ENCODE measurements at places on chromosomes 1 and 21.

DNA sequence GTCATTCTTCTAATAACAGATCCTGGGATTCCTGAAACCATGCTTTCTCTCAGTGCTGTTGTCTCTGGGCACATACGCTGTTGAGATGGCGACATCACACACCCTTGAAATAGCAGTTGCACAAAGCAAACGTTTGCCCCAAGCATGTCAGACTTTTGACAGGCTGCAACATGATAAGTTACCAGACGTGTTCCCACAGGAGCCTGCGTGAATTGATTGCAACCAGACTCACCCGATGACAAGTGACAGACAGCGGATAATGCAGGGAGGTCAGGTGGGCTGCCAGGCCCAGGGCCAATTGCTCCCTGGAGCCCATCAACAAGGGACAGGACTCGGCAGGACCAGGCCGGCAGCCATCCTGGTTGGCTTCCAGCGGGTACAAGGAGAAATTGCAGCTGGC lies 310.9 kb downstream of the SIPA1L2 start:
- DNase-seq: no peak

- no peak for DNase-seq
Observed at GRCh38 chr1:33085332-33085731, 4.4 kb downstream of the AZIN2 start.

- DNase-seq: no peak
Observed at GRCh38 chr1:25569597-25570396, 26.4 kb downstream of the LDLRAP1 start.

- DNase-seq: no peak
Observed at GRCh38 chr21:41651406-41651805, 115.4 kb downstream of the RIPK4 start.

GRCh38 chr1:91699339-91699974 lies 186.5 kb downstream of the TGFBR3 start:
- no peak for DNase-seq

GRCh38 chr1:97621955-97622354 lies 298.9 kb downstream of the DPYD start:
- no peak for DNase-seq

DNA sequence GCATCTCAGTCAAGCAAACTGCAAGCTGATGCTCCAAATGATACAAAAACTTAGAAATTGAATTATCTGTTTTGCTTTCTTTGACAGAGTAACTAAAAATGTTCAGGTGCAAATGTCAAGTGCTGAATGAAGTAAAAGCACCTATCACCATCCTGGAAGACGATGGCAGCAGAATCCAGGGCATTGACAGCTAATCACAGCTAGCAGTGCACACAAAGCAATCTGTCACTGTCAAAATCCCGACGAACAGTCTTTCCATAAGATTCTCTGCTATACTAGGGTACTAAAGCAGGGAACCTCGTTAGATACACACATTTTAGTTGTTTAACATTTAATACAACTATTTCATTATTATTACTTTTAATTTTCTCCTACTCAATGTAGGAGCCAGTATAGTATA lies 233.3 kb downstream of the BRINP3 start:
- DNase-seq: no peak

DNA sequence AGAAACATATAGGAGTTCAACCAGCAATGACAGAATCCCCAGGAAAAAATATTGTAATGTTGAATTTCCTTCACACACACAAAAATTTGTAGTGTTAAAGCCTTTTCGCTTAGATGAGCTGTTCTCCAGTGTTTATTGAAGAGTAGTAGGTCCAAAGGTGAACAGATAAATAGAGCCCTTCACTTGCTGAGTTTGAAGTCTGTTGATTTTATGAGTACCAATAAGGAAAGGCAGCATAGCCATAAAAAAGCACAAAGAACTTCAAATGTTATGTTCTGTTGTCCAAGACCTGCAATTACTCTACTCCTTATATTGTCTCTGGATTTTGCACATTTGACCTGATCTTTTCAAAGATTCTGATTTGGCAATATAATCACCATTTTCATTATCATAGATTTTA lies 362.7 kb upstream of the B3GALT2 start:
- no peak for DNase-seq

- DNase-seq: peak; percentile 93
Observed at GRCh38 chr1:175188936-175189335, 3.6 kb downstream of the KIAA0040 start.

DNA sequence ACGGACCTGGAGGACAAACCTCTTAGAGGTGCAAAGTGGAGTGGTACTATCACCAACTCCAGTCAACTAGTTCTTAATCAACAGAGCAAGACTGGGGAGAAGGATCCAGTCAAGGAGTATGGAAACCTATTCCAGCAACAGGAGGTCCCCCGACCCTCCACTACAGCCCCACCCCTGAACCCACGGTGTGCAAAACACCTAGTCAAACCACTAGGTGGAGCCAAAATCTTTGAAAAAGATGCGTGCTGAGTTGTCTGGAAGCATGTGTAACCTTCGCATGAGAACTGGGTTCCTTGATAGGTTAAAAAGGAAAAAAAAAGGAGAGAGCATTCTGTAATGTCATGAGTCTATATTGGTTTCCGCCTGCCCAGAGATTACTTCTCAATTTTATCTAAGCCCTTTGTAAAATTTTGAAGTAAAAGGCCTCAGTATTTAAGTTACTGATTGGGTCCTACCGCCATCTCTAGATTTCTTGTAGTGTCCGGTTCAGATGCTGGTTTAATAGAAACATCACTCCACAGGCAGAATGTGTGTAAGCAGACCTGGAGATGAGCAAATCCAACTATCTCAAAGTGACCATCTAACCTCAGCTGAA lies 81.9 kb upstream of the HAO2 start:
- peak; percentile 83 for DNase-seq

GRCh38 chr1:62185677-62186076 lies 9.0 kb upstream of the L1TD1 start:
- no peak for DNase-seq

GRCh38 chr1:79708646-79709265 lies 702.2 kb upstream of the ADGRL4 start:
- DNase-seq: no peak

GRCh38 chr1:65615859-65616258 lies 176.8 kb upstream of the PDE4B start:
- DNase-seq: no peak

DNA sequence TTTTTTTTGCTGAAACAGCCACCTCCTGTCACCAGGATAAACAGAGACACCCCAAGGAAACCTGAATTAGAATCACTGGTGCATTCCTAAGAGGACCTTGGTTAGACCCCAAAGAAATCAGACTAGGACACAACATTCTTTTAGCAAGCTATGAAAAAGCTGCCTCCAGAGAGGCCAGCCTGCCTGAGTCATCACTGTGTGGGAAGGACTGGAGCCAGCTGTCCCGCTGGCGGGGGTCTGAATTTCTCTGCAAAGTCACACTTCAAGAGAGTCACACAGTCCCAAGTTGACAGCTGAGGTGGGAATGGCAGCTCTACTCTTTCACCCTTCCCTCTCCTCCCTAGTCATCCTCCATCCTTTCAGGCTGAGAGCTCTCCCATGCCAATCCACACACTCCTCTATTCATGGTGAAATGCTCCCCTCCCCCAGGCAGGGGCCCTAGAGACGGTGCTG lies 405.0 kb upstream of the POU3F1 start:
- DNase-seq: no peak

- DNase-seq: no peak
Observed at GRCh38 chr1:64962441-64962840, 3.9 kb downstream of the JAK1 start.

DNA sequence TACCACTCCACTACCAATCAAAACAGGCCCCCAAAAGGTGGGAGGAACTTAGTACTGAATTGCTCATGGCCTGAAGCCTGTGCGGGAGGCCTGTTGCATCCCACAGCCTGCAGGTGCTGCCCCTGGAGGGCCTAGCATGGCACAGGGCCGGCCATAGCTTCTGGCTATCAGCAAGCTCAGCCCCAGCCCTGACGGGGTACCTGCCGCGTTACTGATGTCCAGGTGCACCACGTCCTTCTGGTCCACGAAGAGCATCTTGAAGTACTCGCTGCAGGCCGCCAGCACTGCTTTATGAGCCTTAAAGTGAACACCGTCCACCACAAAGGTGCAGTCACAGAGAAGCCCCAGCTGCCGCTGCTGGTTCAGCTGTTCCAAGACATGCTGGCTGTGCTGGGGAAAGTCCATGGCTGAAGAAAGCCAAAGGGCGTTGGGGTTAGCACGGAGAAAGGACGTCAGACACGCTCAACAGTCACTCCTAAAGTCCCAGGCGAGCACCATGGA lies 27.8 kb downstream of the ZBTB17 start:
- no peak for DNase-seq

DNA sequence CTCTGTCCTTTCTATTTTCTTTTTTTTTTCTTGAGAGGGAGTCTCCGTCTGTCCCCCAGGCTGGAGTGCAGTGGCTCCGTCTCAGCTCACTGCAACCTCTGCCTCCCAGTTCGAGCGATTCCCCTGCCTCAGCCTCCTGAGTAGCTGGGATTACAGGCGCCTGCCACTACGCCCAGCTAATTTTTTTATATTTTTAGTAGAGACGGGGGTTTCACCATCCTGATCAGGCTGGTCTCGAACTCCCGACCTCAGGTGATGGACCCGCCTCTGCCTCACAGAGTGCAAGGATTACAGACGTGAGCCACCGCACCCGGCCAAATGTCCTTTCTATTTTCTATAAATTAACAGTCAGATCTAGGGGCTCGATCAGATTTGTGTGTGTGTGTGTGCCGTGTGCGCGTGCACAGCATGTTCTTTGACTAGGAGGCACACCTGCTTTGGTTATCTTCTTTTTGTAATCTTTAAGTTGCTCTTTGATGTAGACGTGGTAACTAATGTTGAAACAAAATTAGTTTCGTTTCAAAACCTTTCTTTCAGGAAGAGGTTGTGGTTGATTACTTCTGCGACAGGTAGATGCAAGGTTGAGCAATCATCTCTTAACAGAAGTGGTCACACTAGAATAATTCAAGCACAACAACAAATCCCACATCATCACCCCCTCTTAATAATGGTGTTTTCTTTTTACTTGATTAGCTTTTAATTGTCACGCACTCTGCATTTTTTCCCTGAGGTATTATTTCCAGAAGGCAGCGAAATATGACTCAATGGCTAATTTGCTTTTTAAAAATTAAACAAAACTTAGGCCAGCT lies 779 bp upstream of the DEGS1 start:
- DNase-seq: no peak

DNA sequence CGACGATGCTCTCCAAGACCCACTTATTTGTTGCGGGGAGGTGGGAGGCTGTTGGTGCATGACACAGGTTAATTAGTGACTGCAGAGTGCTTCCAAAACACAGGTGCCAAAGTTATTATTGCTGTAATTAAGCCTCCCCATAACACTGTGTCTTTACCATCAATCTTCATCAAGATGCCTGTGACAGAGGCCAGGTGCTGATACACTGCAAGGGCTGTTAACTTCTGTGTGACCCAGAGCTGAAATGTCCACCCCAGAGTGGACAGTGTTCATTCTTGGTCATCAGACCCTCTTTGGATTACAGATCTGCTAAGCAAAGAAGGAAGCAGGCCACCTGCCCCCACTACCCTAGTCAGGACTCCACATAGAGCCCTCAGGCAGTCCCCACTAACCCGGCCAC lies 55.5 kb downstream of the CAPN8 start:
- DNase-seq: no peak

- no peak for DNase-seq
Observed at GRCh38 chr21:35039595-35040289, 9.4 kb downstream of the RUNX1 start.

DNA sequence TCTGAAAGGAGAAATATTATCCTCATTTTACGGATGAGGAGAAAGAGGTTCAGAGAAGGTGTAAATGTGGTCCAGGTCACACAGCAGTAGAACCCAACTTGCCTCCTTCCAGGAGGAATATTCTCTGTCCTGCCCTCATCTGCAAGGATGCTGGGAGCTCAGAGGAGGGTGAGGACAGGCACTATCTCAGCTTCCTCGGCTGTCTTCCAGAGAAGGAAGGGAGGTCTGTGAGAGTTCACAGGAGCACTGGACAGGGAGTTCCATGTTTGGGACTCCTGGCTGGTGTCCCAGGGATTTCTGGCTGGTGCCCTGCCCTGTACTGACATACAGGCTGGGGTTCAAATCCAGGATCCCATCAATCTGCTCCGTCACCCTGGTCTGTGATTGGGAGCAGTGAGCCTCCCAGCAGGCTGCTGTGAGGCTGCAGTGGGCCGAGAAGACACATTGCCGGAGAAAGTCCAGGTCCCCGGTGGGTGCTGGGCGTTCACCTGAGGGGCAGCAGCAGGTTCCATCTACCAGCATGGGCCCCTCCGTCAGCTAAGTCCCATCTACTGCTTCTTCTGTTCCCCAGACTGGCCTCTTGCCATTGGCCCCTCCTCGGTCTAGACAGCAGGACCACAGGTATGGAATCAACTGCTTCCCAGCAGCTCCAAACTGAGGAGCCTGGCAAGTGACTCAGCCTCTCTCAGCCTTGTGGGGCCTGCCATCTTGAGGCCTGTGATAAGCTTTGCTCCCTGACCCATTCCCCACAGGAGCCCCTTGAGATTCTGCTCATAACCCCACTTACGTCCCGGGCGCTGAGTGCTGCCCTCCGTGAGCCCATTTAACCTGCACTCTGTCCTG lies 8.5 kb upstream of the BSND start:
- no peak for DNase-seq

GRCh38 chr1:79052829-79053449 lies 46.4 kb upstream of the ADGRL4 start:
- no peak for DNase-seq

DNA sequence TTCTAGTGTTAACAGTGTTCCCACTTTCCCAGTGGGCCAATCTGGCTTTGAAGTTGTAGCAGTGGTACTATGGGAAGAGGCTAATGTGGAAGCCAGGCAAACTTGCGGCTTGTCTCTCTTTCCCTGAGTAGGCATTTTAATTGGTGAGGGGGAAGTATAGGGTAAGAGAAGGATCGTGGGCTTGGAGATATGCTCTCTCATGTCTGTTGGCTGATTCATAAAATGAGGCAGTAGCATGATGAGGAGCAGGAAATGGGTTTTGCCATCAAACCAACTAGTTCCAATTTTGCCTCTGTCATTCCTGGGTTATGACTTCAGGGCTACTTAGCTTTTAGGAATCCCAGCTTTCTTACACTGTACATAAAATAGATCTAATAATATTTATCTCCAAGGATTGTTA lies 12.1 kb downstream of the C8A start:
- no peak for DNase-seq

- no peak for DNase-seq
Observed at GRCh38 chr1:229420224-229420623, 13.7 kb downstream of the ACTA1 start.

GRCh38 chr1:151621351-151621750 lies 9.5 kb downstream of the SNX27 start:
- DNase-seq: no peak

GRCh38 chr1:95023399-95024043 lies 49.2 kb downstream of the ALG14 start:
- DNase-seq: no peak
